Prostate gland (tissue), 2 donors: ENCODE measurements at places on chromosomes 1 and 21. TPM values are rescaled to one million over a fixed set of nuclear protein-coding genes. Genes with fewer than 3 reads are reported as not detected.

Gene ASCL5
- total RNA-seq = not detected

Gene GJB3
- total RNA-seq = 5.4 TPM

Gene OR14K1
- total RNA-seq = not detected

Gene HRNR
- 0.06 TPM for total RNA-seq

Gene OR2T29
- not detected for total RNA-seq

Gene ARHGEF10L
- total RNA-seq = 39.7 TPM

Gene ARHGAP30
- total RNA-seq = 3.2 TPM

Gene GBP3
- total RNA-seq = 32.7 TPM

Gene VHLL
- total RNA-seq = 1.1 TPM

Gene RAP1GAP
- 22.9 TPM for total RNA-seq

Gene SCMH1
- total RNA-seq = 49.0 TPM

Gene ZSWIM5
- total RNA-seq = 7.2 TPM

Gene EVA1B
- total RNA-seq = 67.1 TPM

Gene TAS1R1
- total RNA-seq = not detected

Gene HSPB7
- total RNA-seq = 20.4 TPM

Gene RGSL1
- total RNA-seq = not detected
